ENCODE measurements at places on chromosomes 2 and 18.

GRCh38 chr18:59033359-59033758 is 106.3 kb upstream of the SEC11C start:
- no peak for DNase-seq

GRCh38 chr2:207475546-207475945 is 54.2 kb upstream of the CREB1 start:
- no peak for DNase-seq

DNA sequence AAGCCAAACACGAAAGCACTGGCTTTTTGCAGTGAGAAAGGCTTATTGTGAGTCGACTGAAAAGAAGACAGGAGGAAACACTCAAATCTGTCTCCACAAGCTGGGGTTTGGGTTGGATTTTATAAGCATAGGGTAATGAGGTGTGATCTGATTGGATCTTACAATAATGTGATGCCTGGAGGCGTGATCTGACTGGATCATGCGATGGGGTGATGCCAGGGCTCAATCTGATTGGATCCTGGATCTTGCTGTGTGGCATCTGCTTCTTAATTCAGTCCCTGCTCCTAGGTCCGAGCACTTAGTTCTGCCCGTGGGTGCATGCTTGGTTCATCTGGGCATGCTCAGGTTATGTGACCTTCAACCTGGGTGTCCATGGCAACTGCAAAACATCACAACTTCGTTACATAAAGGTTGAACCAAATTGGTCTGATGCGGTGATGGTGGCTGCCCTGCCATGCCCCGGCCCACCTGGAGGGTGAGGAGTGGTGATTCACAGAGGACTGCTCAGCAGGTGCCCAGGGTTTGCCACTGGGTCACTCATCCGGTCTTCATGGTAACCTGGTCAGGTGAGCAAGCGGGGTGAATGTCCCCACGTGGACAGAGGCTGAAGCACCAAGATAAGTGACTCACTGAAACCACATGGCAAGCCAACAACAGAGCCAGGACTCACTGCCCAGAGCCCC is 111.0 kb downstream of the KCNF1 start:
- no peak for DNase-seq

GRCh38 chr18:76410033-76410432 is 85.0 kb downstream of the ZNF516 start:
- no peak for DNase-seq

- no peak for DNase-seq
These were observed 39.0 kb upstream of the ZFP36L2 start for GRCh38 chr2:43265421-43265820.

- no peak for DNase-seq
These were observed 42.2 kb upstream of the ZSWIM2 start for GRCh38 chr2:186891185-186891621.

- no peak for DNase-seq
These were observed 22.7 kb downstream of the GPR55 start for GRCh38 chr2:230902180-230902899.

- no peak for DNase-seq
These were observed 108.4 kb downstream of the CAMKMT start for GRCh38 chr2:44470151-44470550.

- no peak for DNase-seq
These were observed 48.2 kb upstream of the POLE4 start for GRCh38 chr2:74910245-74910644.

DNA sequence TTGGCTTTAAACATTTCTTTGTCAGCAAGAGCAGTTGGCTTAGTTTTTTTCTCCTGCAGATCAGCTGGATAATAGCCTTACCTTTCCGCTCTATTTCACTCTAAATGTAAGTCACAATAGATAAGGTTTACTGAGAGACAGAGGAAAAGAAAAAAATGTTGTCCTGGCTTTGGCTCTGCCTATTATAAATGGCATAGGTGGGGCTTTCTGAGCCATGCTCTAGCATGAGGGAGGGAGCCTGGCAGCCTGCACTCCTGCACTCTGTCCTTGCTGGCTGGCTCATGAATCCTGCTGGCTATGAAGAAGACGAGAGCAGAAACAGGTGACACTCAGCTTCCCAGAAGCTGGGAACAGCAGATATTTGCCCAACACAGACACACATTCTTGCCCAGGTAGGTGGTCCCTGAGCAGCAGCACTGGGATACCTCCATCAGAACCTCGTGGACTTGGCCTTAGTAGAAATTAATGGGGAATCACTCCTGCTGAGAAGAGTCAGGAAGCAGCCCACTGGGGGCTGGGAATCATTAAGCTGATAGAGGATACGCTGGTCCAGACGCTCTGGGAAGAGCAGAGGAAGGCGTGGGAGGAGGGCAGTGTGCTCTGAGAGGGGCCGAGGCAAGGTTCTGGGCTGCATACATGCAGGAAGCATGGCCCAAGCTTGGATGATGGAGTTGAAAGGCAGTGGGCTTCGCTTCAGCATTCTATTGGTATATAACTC is 514.4 kb upstream of the HS6ST1 start:
- DNase-seq: no peak

DNA sequence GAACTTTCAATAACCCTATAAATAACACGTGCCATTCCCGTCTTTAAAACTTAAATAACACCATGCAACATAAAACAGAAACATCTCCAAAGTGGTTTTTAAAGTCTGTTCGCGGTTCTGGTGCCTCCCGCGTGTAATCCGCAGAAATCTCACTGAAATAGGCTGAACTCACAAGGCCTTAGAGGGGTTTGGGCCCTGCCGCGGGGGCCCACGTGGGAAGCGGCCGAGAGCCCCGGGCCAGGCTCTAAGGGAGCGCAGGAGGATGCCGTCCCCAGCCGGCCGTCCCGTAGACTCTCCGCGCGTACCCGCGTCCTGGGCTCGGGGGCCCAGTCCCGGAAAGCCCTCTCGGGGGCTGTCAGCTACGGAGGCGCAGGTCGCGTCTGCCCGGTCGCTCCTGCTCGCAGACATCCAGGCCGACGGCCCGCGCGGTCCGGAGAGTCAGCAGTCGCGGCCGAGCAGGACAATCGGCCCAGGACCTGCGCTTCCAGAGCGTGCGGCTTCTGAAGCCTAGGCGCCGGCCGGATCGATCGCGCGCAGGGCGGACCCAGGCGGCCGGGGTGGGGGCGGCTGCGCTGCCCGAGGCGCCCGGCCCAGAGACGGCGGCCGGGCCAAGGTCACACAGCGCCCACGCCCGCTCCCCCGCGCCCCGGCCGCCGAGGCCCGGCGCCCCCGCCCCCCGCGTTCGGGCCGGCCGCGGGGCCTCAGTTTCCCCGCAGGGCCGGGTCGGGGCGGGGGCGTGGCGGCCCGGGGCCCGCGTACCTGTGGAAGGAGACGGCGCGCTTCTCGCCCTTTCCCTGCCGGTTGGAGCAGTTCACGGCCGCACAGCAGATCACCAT is 558 bp downstream of the THAP4 start:
- no peak for DNase-seq

DNA sequence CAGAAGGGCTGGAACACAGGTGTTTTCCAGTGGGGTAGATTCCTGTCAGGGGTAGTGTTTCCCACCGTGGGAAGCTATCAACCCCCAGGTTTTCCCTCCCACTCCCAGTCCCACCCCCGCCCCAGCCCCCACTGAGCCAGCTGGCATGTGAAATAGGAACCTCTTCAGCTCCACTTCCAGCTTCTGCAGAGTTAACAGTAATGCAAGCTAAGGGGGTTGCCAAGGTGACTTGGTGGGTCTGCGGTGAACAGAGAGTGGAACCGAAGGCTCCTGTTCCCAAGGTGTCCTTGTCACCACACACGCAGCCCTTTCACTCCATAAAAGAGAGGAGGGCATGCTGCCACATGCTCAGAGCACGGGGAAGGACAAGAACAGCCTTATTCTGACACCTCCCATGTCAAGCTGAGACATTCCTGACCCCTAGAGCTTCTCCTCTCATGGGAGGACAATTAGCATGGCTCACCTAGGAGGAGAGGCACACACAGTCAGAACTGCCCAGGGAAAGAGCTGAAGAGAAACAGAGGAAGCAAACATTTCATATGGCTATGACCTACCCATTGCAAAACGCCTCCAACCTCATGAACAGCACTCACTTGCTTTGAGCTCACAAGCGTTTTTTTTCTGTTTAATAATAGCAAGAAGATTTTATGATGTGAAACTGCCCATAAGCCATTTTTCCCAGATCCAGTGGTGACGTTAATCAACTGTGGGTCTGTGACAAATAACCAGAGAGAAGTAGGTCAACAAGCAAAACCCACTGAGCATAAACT is 39.8 kb upstream of the TBC1D8 start:
- DNase-seq: no peak

DNA sequence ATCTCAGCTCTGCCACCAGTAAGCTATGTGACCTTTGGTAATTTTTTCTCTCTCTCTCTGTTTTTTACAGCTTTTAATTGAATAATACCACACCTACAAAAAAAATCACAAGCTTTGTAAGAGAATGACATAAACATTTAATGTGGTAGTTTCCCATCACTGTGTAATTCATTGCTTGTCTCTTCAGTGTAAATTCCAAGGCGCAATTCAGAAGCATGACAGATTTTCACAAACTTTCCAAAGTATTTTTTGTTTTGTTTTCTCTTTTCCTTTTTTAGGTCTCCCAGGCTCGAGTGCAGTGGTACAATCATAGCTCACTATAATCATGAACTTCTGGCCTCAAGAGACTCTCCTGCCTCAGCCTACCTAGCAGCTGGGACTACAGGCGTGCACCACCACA is 25.0 kb upstream of the PPM1B start:
- no peak for DNase-seq

GRCh38 chr18:26479065-26479680 is 69.2 kb downstream of the KCTD1 start:
- DNase-seq: no peak

DNA sequence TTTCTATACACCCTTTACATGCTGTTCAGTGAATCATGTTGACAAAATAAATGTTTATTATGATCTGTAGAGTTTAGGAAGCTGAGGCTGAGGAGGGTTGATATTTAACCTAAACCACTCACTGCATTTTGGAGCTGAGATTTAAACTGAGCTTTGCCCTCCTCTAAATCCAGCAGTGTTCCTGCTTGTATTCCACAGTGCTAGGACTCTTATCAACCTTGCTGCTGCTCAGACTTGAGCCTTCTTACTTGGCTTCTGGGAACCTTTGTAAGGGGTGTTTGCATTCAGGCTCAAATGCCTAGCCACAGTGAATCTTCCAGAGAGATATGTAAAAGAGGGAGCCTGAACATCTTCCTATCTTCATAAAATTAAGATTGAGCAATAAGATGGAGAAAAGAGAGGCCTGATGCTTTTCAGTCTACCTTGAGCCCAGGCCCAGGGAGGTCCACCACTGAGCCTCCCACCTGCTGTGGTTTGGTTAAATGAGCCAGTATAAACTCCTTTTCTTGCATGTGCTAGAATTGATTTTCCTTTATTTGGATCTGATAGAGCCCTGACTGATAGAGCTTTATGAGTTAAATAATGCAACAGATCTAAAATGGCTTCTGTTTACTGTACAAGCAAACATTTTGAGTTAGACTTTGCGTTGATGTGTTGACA is 149.7 kb downstream of the GULP1 start:
- no peak for DNase-seq

GRCh38 chr18:65415098-65415497 is 335.7 kb upstream of the CDH7 start:
- no peak for DNase-seq

Measured in stimulated activated CD8-positive, alpha-beta memory T cell treated with anti-CD3 and anti-CD28 coated beads, Interleukin-15, amount 100 ng/mL, for 4 hours (primary cell).